HepG2 (cell line): ENCODE measurements at places on chromosomes 12 and 14. TPM values are rescaled to one million over a fixed set of nuclear protein-coding genes. Genes with fewer than 3 reads are reported as not detected.
A peak's percentile ranks its signal among the peaks of the same experiment; 100 is the strongest.

The CD63 gene
- total RNA-seq: 134 and 277 TPM in 2 replicates

The SLCO1B1 gene
- total RNA-seq: not detected in 2 replicates

The CLEC2A gene
- total RNA-seq: not detected in 2 replicates

The CGRRF1 gene
- total RNA-seq: 13.3 and 18.2 TPM in 2 replicates

GRCh38 chr14:91870001-91870400, 2.7 kb upstream of the TC2N start:
- peak; percentile 5 for DNase-seq

DNA sequence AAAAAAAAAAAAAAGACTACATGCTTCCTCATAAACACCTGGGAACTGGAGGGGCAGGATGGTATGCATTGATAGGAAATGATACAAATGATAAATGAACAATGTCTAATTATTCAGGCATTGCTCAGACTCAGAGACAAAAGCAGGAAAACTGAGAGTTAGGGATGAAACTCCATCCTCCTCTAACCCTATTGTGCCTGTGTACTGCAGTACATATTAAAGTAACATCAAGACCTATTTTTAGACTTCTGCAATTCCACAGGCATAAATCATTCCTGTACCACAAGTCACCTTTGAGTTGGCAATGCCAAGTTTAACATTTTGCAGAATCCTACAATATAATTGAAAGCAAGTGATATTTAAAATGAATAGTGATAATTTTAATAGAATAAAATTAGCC, 156.5 kb upstream of the USP15 start:
- no peak for DNase-seq

DNA sequence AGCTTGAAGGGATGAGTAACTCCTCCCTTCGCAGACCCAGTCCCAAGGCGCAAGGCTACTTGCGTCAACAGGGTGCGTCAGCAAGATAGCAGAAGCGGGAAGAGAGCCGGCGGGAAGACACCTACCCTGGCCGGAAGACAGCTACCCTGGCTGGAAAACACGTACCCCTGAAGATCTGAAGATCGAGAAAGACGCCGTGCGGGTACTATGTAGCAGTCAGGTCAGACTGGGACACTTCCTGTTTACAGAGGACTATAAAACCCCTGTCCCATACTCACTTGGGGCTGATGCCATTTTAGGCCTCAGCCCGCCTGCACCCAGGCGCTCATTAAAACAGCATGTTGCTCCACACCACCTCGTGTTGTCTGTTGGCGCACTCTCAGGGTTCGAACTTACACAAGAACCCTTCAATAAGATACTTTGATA, 80.9 kb downstream of the ABCD2 start:
- DNase-seq: no peak

- no peak for DNase-seq
These were observed 19.5 kb downstream of the TTC9 start for GRCh38 chr14:70660967-70661893.

- DNase-seq: peak; percentile 62
These were observed 10.0 kb upstream of the DDX47 start for GRCh38 chr12:12803186-12803585.

DNA sequence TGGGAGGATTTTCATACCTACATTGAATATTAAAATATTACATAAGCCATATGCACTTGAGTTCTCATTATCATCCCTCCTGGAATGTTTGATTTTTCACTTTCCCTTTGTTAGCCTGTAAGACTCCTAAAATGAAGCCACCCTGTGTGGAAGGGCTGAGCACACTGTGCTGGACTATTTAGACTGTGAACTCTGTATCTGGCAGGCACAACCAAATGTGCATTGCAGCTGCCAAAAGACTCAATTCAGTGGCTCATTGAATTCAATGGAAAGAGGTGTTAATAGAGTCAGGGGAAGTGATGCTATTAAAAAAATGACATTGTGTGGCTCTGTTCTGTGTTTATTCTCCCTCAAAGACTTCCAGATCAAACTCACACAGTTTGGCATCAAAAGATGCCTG, 111.1 kb downstream of the SMOC1 start:
- DNase-seq: no peak

GRCh38 chr12:46569826-46570439, 197.4 kb upstream of the SLC38A2 start:
- no peak for DNase-seq

DNA sequence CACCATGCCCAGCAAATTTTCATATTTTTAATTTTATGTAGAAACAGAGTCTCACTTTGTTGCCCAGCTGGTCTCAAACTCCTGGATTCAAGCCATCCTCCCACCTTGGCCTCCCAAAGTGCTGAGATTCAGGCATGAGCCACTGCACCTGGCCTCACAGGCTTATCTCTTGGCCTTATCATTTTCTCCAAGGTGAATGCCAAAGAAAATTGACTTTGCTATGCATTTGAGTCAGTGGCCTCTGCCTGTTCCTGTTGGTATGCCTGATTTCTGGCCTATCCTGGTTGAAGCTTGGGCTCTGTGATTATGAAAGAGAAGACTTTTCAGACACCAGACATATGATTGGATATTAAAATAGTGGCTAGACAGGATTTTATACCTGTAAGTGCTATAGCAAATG, 34.2 kb downstream of the MANSC1 start:
- DNase-seq: no peak

- no peak for DNase-seq
These were observed 2.7 kb downstream of the SERPINA11 start for GRCh38 chr14:94449930-94450329.

DNA sequence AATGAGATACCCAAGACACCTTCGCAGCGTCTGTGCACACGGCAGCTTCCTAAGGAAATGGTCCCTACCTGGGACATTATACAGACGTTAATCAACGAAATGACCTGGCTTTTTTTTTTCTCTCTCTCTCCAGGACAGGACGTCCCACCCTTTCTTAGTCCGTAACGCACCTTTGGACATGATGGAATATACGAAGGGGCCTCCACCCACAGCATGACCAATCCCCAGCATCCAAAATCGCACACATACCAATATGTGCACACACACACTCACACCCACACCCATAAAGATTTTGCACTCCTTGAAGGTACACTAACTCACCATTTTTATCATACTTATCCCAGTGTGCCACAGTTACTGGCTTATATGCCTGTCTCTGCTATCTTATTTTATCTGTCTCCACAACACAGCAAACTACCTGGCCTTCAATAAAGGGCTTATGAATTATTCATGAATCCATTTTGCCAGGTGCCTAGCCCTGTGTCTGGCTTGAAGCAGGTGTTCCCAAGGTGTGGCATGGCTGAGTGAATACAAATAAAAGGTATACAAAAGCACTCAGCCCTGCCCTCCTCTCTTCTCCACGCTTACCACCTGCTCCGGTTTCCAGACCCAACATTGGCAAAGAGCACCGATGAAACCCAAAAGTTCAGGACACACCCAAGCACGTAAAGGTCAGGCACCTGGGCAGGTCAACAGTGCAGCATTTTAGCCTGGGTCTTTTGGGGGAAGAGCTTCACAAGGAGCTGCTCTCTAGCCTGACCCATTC, 2.2 kb downstream of the SCNN1A start:
- no peak for DNase-seq

- DNase-seq: no peak
These were observed 41.1 kb downstream of the CYP46A1 start for GRCh38 chr14:99724939-99725773.
